Stimulated activated naive CD8-positive, alpha-beta T cell treated with anti-CD3 and anti-CD28 coated beads, Interleukin-15, amount 100 ng/mL, for 72 hours (primary cell): ENCODE measurements at places on chromosomes 5 and 9.
A peak's percentile ranks its signal among the peaks of the same experiment; 100 is the strongest.

DNA sequence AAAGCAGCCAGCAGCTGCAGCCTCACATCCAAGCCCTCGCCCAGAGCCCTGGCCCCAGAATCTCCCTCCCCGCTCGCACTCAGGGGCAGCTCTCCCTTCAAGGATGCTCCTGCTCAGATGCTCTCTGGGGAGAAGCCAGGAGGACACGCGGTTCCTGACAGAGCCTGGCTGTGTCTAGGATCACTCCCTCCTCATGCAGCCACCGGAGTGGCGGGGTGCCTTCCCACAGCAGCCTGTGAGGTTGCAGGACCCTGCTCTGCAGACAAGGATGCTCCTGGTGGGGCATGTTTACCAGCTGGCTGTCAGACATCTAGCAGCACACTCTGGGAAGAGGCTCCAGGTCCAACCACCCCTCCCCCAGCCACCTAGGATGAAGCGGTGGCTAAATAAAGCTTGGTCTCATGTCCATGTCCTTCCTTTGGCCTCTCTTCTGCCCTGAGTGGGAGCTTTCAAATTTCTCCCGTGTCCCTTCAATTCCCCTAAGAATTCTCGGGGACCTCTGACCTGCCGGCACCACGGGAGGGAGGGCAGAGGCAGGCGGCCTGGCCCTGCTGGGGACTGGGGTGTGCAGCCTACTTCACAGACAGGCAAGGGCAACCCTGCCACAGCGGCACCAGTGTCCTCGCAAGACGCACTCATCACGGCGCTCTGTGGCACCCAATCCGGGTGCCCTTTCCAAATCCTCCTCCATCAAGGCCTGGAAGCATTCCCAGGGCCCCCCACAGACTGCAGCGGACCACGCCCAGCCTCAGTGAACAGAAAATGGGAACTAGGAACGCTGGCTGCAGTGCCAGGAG, 88.3 kb upstream of the SARDH start:
- DNase-seq = no peak

DNA sequence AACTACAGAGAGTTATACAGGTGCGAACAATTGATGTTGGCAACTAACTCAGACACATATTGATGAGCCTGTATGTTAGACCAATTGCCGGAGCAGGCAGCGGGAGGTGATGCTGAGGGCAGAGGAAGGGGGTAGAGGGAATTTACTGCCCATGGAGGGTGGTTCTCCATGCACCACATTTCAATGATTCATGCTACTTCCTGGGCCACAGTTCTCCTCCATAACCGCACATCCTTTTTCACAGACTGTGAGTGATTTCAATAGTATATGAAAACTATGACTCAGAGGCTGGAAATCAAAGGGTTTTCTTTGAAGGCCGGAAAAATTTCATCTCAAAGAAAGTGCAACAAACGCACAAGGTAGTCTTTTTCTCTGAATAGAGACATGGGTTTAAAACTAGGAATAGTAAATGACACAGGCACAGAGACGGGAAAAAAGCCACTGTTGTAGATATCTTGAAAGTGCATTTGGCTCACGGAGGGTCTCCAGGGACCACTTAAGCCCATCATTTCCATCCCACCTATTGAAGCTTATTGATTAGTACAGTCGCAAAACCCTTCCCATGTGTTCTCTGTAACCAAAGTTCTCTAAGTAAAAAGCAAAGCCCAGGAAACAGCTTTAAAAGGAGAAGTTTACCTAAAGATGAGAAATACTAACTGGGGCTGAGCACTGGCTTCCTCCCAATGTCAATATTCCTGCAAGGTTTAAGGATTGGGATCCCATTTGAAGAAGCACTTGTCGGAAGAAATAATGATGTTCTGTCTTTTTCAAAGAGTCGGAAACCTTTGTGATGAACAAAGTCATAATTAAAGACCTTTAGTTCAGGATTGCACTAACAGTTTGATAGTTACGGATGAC, 28.0 kb upstream of the ADAM19 start:
- peak; percentile 56 for DNase-seq

DNA sequence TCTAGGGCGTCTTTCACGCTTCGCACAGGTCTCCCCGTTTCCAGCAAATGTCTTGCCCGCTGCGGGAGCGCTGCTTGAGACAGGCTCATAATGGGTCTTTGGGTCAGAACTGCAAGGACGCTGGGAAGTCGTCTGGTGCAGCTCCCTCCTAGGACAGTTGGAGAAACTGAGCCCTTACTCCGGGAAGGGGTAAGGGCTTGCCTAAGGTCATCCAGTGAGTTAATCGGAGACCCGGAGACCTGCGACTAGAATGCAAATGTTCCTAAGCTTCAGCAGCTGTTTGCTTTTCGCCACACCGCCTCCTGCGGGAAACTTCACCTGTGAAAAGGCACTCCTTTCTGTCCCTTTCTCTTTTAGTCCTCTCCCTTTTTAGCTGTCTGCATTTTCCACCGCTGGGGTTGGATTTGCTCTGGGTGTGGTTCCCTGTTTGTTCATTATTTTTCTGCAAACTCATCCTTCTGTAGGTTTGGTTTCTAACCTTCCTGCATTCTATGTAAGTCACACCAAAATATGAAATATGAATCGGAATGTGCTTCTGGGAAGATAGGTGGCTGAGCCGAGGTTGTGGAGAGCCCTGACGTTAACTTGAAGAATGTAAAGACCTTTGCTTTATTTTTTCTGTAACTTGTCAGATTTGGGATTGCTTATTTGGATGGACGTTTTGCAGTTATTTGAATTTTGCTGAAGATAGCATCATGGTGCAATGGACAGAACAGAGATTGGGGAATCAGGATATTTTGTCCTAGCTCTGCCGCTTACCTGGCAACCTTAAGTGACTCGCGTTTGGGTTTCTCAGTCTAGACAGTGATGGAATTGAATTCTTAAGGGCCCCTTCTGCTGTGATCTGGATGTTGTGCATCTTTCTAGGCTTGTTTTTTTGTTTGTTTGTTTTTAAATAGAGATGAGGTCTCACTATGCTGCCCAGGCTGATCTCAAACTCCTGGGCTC, 909 bp downstream of the SLC36A1 start:
- no peak for DNase-seq

DNA sequence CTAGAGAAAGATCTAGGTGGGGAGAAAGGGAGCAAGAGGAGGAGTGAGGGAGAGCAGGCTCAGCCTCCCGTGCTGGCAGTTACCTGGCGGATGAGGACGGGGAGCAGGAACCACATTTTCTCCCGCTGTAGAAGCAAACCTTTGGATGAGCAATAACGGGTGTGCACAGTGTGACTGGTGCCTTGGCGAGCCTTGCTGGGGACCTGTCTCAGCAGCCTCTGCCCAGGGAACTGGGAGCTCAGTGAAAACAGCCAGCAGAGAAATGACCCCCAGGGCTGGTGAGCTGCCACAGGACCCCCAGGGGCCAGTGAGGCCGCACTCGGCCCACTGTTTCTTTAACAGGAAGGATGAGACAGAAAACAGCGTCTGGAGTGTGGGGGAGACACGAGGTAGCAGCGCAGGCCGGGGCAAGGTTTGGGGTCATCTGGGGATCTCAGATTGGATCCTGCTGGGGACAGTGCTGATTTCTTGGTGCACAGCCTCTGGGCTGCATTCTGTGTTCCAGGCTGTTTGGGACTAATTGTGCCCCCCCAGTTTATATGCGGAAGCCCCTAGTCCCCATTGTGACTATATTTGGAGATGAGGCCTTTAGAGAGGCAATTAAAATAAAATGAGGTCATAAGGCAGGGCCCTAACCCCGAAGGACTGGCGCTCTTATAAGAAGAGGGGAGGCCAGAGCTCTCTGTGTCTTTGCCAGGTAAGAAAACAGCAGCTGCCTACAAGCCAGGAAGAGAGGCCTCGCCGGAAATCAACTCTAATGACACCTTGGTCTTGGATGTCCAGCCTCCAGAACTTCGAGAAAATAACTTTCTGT, 118.8 kb upstream of the PHYKPL start:
- no peak for DNase-seq

GRCh38 chr5:27708534-27708933, 670.1 kb upstream of the CDH9 start:
- DNase-seq = no peak

DNA sequence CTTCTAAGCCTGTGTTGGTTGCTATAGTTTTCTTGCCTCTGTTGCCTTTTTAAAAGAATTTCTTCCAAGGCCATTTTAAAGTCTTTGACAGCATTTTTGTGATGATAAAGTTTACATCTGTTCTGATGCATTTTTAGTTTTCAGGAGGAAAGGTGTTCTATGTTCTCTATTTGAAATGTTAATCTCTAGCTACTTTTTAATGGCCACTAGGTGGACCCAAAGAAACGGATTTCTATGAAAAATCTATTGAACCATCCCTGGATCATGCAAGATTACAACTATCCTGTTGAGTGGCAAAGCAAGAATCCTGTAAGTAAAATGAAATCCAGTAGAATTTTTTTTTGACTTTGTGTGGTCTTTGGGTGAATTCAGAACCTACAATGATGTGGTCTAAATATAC, 60.2 kb downstream of the MELK start:
- no peak for DNase-seq

- DNase-seq = no peak
Measured at GRCh38 chr9:133674091-133674490, 37.9 kb downstream of the DBH start.

- DNase-seq = no peak
Measured at GRCh38 chr9:132631280-132631679, 38.5 kb downstream of the DDX31 start.

GRCh38 chr9:84318981-84319380, 21.6 kb downstream of the SLC28A3 start:
- no peak for DNase-seq

DNA sequence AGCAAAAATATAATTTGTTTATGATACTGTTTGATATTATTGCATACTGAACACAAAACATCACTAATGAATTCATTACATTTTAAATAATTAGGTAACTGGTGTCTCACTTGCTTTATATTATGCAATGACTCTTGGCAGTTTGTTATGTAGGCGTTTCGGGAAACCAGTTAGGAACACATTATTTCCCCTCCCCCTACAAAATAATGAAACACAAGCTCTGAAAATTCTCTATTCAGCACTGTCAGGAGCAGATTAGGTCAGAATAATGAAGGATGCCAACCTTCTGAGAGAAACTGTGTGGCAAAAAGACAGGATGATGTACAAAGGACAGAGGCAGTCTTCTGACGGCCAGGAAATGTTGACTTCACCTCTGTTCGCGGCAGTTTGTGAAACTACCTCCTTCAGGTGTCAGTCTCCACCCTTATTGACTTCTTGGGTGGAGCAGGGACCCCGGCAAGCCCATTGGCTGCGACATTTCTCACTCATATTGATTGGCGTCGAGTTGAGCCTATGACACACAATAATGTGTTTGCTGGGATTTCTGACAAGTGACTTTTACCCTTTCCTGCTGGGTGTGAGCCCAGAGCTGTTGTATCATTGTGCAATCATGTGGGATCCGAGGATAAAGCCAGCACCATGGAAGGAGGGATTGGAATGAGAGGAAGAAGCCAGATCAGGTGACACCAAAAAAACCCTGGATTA, 33.9 kb downstream of the SH3PXD2B start:
- peak; percentile 22 for DNase-seq

DNA sequence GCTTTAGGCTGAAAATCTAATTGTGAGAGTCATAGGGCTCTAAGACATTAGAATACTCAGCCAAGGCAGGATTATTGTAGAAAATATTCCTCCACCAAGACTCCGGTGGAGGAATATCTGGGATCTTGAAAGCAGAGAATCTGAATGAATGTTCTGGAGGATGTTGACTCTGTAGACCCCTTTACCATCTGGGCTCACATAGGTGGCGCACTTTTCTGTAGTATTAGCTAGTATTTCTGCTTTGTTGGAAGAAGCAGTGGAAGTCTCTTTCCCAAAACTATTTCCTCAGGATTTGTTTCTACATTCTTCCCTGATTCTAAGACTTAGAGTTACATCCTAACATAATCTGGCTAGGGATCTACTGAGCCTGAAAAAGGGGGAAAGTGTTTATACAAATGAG, 752.4 kb upstream of the SEMA6A start:
- no peak for DNase-seq
